ENCODE measurements at places on chromosomes 13 and 19.
A peak's percentile ranks its signal among the peaks of the same experiment; 100 is the strongest.

- DNase-seq, result no peak
Measured at GRCh38 chr13:28282451-28282850, 144.1 kb downstream of the PAN3 start.

DNA sequence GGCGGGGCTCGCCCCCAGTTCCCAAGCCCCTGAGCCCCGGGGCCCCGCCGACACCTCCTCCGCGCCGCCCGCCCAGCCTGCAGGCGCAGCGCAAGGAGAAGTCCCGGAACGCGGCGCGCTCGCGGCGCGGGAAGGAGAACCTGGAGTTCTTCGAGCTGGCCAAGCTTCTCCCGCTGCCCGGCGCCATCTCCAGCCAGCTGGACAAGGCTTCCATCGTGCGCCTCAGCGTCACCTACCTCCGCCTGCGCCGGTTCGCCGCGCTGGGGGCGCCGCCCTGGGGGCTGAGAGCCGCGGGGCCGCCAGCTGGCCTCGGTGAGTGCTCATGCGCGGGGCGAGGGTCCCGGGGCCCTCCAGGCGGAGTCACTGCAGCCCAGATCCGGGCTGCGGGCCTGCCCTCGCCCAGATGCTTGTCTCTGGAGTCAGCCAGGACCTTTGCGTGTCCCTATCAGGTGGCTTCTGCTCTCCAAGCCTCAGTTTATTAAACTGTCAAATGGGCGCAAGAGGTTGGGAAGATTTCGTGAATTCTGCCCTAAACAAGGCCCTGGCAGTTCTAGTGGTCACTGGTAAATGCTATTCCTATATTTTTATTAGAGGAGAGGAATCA lies 2.0 kb downstream of the NPAS1 start:
- no peak for DNase-seq

GRCh38 chr19:28685802-28686201 lies 527.1 kb downstream of the UQCRFS1 start:
- DNase-seq, result no peak

- no peak for DNase-seq
Measured at GRCh38 chr13:29901710-29902631, 51.6 kb upstream of the UBL3 start.

DNA sequence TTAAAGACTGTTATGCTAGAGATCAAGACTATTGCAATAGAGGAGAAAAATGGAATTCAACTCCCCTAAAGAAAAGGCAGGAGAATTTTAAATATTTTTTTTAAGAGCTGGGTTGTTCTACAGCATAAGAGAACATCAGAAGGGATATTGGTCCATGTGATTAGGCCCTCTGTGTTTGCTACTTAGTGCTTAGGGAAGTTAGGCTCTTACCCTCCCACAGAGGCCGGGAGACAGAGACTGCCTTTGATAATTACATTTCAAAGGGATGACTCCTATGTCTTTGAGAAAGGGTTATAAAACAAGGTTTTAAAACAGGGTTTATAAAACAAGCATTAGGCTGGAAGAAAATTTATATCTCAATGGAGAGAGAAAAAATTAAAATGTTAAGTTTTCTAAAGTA lies 1248.1 kb upstream of the PCDH20 start:
- no peak for DNase-seq

GRCh38 chr13:100280681-100281080 lies 191.8 kb downstream of the PCCA start:
- no peak for DNase-seq

DNA sequence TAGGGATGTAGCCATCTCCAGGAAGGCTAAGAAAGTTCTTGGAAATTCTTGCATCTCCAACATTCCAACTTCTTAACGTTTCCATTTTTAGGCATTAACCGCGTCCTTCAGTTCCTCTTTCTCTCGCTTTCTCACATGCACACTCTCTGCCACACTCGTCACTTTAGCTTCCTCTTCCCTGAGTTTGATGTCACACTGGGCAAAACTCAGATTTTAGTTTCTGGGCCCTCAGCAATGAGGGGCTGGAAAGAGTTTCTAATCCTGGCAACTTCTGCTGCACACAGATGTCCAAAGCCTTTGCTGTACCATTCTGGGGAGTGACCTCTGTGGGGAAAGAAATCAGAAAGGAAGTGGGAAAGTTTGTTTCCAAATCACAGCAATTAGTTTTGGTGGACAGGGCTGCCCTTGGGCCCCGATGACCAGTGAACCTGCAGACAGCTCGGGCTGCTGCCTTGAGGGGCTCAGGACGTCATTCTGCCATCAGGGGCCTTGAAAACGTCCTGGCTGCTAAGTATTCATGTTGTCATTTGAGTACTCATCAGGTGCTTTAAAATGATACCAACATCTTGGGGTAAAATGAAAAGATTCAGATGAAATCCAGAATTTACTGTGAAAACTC lies 89.3 kb downstream of the KL start:
- DNase-seq, result no peak

GRCh38 chr13:72639377-72639776 lies 88.1 kb downstream of the MZT1 start:
- no peak for DNase-seq

GRCh38 chr13:79686441-79686840 lies 205.5 kb downstream of the NDFIP2 start:
- no peak for DNase-seq

DNA sequence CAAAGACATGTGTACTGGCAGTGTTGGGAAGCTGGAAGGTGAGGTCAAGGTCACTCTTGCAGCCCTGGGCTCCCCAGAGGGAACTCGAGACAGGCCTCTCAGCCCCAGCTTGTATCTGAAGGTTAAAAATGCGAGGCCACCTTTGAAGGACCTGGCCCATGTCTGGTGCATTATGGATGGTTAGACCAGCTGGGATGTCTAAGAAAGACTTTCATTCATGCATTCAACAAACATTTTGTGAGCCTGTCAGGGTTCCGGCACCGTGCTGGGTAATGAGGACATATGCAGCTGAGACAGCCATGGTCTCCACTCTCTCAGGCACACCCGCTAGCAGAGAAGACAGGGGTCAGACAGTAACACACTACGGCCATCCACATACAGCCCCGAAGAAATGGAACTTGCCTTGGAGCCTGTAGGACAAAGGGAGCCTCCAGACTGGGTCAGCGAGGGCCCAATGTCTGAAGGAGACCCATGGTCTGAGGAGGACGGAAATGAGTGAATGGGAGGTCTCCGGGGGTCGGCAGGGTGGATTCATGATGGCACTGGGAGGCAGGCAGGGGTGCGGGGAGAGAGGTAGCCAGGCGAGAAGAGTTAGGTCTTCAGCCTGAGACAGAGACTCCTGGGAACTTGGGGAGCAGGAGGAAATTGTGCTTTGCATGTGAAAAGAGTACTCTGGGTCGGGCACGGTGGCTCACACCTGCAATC lies 19.0 kb downstream of the VSTM2B start:
- DNase-seq, result no peak

- peak; percentile 61 for DNase-seq
Measured at GRCh38 chr13:51070005-51070649, 40.9 kb downstream of the C13orf42 start.

- no peak for DNase-seq
Measured at GRCh38 chr13:91346850-91347201, 661 bp upstream of the MIR17HG start.

DNA sequence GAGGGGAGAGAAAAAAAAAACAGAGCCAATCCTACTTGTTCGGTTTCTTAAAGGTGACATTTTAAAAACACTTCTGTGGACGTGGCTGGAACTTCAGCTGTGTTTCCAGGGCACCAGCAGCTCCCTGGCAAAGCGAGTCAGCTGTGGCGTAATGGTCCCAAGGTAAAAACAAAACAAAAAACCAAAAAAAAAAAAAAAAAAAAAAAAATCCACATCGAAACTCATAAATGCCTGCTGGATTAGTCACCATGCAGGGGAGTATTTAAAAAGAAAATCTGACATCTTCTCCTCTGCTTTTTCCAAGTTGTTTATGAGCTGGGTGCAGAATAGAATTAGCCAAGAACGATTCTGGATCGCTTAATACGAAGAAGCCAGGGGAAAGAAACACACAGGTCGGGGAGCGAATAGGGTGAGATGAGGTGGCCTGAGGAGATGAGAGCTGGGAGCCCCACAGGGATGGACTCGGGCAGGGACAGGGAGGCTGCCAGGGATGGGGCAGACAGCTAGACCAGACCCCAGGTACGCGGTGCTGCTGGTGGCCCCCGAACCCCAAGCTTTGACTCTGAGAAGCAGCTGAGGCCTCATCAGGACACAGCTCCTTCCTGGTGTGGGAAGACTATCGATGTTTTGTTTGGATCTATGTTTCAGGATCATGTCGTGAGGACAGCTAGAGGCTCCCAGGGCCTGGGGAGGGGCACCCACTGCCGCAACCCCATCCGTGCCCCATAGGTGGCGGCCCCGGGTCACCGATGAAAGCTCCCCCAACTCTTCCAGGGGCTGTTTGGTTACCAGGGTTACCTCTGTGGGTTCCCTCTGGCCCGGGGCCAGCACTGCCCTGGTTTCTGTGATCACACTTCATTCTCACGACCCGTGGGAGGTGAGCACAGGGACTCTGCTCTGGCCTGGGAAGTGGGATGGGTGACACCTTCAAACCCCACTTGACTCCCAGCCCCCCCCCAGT lies 3.1 kb upstream of the CTXN1 start:
- no peak for DNase-seq

GRCh38 chr19:46954993-46955812 lies 64.4 kb upstream of the NPAS1 start:
- DNase-seq, result no peak

GRCh38 chr13:30806784-30807183 lies 71.4 kb downstream of the ALOX5AP start:
- DNase-seq, result no peak

- no peak for DNase-seq
Measured at GRCh38 chr19:5091684-5092480, 123.0 kb downstream of the KDM4B start.

GRCh38 chr19:17052439-17052838 lies 22.8 kb downstream of the HAUS8 start:
- DNase-seq, result no peak

DNA sequence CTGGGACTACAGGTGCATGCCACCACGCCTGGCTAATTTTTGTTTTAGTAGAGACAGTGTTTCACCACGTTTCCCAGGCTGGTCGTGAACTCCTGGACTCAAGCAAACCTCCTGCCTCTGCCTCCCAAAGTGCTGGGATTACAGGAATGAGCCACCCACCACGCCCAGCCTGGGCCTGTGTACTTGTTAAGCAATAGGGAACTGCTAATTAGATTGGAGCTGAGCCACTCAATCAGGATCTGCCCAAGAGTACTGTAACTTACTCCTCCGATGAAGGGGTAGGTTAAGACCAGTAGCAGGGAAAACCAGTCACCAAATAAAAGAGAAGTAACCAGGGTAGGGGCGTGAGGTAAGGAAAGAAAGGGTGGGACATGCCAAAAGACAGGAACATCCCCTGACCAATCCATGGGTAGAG lies 2.3 kb downstream of the DDX39A start:
- no peak for DNase-seq

DNA sequence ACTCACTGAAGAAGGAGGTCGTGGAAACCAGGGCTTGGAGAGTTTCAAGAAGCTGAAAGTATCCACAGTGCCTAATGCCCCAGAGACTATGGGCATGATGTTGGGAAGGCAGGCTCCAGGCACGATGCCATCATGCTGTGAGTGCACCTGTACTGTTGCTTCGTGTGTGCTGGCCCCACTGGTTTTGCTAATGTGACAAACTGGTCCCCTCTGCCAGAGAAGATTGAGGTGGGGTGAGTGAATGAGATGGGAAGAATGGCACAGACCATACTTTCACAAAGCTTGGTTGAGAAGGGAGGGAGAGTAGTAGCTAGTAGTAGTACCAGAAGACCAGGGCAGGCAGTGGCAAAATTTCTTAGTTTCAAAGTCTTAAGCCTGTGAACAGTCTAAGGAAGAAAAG lies 19.0 kb upstream of the POP4 start:
- DNase-seq, result no peak

DNA sequence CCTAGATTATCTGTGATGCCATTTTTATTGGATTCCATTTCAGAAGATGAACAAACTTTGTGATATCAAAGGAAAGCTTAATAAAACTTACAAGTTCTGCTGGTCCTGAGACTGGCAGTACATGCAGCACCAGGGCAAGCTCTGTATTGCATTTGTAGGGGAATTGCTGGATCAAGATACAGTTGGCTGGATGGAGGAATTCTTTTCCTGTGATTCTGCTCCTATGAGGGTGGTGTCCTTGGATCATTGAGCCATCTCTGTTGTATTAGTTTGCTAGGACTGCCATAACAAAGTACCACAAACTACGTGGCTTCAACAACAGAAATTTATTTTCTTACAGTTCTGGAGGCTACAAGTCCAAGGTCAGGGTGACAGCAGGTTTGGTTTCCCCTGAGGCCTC lies 33.9 kb upstream of the CSNK1A1L start:
- DNase-seq, result no peak

GRCh38 chr13:77660841-77661250 lies 36.6 kb upstream of the SLAIN1 start:
- DNase-seq, result no peak

- DNase-seq, result no peak
Measured at GRCh38 chr19:35130761-35131720, 3.8 kb downstream of the LGI4 start.

DNA sequence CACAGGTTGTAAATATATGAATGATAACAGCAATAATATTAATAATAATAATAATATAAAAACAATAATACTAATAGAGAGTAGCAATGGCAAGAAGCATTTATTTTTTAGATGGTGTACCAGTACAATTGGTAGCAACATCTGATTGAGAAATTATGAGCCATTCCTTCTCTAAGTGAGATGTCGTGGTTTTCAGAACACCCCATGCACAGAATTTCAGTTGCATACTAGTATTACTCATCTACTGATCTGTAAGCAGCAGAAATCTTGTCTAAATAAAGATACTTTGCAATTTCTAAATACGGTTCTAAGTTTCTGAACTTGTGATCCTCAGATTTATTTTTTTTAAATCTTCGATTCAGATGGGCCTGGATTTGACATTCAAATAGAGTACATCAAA lies 788.0 kb upstream of the ATXN8OS start:
- DNase-seq, result no peak

DNA sequence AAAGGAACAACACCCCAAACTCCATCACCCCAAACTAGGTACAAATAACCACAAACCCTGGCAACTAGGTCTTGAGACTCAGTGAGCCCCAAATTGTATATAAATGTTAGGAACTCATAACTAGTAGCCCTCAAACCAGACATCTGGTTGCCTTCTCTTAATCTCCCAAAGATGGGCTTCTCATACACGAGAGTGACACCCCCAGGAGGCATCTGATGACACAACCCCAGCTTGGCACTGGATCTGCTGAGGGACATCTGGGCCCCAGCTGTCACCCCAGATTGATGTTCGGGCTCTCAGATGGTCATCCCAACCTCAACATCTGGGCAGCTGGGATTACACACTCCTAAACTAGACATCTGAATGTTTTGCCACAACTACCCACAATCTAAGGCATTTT lies 14.8 kb downstream of the RABAC1 start:
- no peak for DNase-seq

GRCh38 chr13:94178625-94179244 lies 300.7 kb downstream of the DCT start:
- DNase-seq, result no peak

DNA sequence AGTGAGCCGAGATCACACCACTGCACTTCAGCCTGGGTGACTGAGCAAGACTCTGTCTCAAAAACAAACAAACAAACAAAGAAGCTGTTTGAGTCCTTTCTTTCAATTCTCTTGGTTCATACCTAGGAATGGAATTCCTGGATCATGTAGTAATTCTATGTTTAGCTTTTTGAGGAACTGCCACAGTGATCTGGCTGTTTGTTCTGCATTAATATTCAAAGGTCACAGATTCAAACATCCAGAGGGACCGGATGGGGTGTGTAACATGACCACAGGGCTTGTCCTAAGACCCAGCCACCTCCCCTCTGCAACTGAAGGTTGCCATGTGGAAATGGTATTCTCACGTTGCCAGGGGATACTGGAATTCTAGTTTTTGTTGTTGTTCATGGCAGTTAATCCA lies 10.2 kb downstream of the COLGALT1 start:
- DNase-seq, result no peak

GRCh38 chr19:18993115-18993514 lies 40.2 kb downstream of the SUGP2 start:
- DNase-seq, result no peak

All from right renal cortex interstitium (tissue), 3 donors.